ENCODE measurements at places on chromosomes 12 and 14.

GRCh38 chr14:69631509-69631908, 20.1 kb downstream of the SUSD6 start:
- peak; percentile 60 for DNase-seq

DNA sequence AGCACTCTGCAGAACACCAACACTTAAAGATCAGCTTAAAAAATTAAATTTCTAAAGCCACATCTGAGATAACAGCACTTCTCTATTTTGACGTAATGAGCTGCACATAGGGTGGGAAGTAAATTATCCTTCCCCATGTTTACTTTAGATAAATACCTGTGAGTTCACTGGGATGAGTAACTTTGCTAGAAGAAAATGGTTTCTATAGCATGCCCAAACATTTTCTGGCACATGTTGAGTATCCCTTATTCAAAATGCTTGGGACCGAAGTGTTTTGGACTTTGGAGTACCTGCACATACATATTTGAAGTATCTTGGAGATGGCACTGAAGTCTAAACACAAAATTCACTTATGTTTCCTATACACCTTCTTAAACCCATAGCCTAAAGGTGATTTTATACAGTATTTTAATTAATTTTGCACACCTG, 6.6 kb downstream of the SLC38A2 start:
- DNase-seq = no peak

GRCh38 chr12:108273217-108273616, 65.9 kb downstream of the CMKLR1 start:
- no peak for DNase-seq

DNA sequence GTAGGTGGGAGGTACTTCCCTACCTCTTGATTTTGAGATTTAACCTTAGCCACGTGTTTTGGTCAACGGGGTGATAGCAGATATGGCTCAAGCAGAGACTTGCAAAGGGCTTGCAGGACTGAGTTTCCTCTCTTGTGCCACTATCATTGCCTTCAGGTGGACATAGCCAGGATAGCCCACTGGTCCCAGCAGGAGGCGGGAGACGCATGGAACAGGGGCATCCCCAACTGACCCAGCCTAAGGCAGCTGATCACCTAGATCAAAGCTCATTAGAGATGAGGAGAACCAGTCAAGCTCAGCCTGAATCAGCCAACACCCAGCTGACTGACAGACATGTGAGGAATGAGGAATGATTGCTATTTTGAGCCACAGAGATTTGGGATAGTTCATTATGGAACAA, 49.6 kb downstream of the CALM1 start:
- no peak for DNase-seq

- no peak for DNase-seq
These were observed 228.5 kb downstream of the PTPRO start for GRCh38 chr12:15550793-15551192.

DNA sequence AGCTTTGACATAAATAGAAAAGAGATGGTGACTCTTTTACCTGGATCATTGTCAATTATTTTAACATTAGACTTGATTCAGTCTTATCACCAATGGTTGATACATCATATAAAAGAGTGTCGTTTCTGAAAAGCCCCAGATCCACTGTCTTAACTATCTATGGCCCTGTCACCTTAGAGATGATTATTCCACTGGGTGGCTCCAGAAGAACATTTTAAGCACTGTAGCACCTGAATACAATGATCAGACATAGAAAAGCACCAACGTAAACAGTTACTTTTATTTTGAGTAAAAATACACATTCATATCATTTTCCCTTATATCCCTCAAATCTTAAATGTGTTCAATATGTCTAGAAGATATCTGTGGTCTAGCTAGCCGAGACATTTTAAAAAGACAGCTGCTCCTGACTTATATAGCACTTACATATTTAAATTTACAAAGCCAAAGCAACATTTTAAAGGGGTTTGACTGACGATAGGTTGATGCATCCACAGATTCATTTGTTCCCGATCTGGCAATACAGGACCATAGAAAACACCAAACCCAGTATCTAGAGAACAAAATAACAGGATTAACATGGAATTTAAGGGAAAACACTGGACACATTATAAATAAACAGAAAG, 32.9 kb downstream of the TSPAN8 start:
- DNase-seq = no peak

GRCh38 chr14:73616831-73617230, 4.5 kb downstream of the ACOT6 start:
- DNase-seq = no peak

- peak; percentile 67 for DNase-seq
These were observed 16.7 kb downstream of the TMEM132D start for GRCh38 chr12:129887101-129887500.

- peak; percentile 1 for DNase-seq
These were observed 83.2 kb downstream of the PAH start for GRCh38 chr12:102833687-102834441.

DNA sequence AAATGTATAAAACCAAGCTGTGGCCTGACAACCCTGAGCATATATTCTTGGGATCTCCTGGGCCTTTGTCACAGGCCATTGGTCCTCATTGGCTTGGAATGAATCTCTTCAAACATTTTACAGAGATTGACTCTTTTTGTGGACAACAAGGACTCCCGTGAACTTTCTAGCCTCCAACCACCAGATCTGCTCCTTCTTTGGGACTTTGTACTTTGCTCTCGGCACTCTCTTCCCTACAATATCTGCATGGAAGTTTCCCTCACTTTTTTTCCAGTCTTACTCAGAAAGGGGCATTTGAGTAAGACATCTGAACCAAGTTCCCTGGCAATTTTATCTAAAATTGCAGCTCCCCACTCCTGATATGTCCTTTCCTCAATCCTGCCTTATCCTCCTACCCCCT, 158.8 kb downstream of the PHLDA1 start:
- no peak for DNase-seq

GRCh38 chr14:26663506-26663905, 65.7 kb upstream of the NOVA1 start:
- DNase-seq = no peak

DNA sequence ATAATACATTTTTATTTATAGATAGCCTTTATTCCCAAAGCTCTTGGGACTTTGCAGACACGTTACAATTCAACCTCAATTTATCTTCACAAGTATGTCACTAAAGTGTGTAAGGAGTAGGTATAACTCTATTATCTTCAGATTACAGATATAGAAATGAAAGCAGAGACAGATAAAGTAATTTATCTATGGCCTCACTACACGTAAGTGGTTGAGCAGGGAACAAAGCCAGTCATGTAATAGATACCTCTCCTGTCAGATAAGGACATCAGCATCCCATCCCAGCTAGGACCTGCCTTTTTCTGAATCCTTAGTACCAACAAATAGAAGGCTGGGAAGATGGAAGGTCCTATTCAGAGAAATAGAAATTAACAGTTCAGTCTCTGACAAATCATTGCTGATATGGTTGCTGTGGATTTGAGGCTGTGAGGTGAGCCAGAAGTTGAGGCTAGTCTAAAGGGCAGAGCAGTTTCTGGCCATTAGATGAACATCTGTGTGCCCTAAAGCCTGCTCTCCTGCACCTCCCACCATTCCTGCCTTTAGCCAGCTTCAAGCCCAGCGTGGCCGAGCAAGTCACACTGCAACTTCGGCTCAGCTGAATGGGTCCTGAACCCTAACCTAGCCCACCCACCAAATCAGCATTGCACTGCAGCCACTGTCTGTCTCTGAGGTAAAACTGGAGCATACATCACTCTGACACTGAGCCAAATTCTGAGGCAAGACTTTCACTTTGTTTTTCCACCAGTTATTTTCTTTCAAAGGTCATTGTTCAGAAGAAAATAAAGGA, 71.1 kb upstream of the PLEKHA5 start:
- no peak for DNase-seq

DNA sequence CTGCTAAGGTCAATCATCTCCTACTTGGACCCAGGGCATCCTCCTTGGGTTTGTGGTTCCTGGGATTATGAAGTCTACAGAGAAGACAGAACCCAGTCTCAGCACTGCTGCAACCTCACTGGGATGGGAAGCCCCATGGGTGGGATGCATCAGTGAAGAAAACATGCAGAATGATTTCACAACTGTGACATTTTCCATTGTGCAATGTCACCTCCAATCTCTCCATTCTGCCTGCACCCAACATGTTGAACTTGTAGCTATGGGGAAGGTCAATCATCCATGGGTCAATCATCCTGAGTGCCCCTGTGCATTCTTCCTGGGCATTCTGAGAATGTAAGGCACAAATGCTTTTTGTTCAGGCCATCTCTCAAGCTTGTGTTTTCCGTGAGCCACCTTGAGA, 1004.4 kb upstream of the TMEM132C start:
- DNase-seq = no peak

DNA sequence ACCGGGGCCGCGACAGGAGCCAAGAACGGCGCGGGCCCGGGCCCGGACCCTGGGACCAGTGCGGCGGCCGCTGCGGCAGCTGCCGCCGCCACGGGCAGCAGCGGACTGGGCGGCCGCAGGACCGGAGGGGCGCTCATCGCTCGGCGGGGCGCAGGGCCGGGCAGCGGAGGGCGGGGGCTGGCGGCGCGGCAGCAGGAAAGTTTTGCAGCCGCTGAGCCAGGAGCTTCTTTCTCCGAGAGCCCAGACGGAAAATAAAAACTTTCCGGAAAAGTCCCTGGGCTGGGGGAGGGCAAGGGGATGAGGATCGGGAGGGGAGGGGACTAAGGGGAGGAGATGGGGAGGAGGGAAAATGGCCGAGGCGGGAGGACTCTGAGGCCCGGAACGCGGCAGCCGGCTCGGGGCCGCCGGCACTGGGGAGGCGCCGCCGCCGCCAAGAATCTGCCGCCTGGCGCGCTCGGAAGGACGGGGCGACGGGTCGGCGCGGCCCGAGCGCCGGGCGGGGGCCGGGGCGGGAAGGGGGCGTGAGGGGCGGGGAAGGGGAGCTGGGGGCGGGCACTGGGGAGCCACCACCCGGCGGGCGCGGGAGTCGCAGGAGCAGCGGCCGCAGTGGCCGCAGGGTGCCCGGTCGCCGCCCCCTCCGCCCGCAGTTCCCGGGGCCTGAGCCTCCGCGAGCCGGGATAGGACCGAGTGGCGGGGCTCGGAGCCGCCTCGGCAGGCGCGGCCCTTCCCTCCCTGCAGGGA, at the start of gene PRKD1:
TSS of gene PRKD1 (minus strand) at position 472 of the 741 bp plus-strand sequence.
- DNase-seq = peak; percentile 77

- DNase-seq = no peak
These were observed 244.9 kb downstream of the PRKD1 start for GRCh38 chr14:29682789-29683188.

Measured in fibroblast of skin of scalp (primary cell).